Neural crest cell (in vitro differentiated cells): ENCODE measurements at places on chromosomes 6 and 20.
A peak's percentile ranks its signal among the peaks of the same experiment; 100 is the strongest.

DNA sequence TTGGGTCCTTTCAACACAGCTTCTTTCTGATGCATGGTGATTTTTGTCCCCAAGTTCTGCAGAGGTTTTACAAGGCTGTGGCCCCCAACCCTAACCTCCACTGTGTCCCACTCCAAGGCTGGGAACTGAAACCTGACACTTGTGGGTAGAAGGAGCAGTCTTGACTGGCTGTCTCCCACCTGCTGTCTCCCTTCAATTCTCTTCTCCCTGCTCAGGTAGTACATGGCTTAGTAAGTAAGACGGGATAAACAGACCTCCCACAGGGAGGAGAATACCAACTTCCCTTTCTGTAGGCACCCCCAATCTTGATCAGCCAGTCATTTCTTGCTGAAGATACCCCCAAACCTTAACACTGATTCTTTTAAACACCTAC lies 25.0 kb downstream of the TGM6 start:
- H3K27ac ChIP-seq: peak overlapping the region; percentile 37
- DNase-seq: no peak
- no peaks in the 10 kb centered on the region for H3K36me3 ChIP-seq
- H3K4me3 ChIP-seq: no peak overlapping the region

GRCh38 chr6:105370351-105370750 lies 32.5 kb downstream of the PREP start:
- no peaks in the 10 kb centered on the region for H3K27me3 ChIP-seq
- H3K4me3 ChIP-seq: no peak overlapping the region
- DNase-seq: no peak
- peak overlapping the region; percentile 59 for H3K27ac ChIP-seq
- H3K4me1 ChIP-seq: peaks cover 21% of the 10 kb centered on the region

DNA sequence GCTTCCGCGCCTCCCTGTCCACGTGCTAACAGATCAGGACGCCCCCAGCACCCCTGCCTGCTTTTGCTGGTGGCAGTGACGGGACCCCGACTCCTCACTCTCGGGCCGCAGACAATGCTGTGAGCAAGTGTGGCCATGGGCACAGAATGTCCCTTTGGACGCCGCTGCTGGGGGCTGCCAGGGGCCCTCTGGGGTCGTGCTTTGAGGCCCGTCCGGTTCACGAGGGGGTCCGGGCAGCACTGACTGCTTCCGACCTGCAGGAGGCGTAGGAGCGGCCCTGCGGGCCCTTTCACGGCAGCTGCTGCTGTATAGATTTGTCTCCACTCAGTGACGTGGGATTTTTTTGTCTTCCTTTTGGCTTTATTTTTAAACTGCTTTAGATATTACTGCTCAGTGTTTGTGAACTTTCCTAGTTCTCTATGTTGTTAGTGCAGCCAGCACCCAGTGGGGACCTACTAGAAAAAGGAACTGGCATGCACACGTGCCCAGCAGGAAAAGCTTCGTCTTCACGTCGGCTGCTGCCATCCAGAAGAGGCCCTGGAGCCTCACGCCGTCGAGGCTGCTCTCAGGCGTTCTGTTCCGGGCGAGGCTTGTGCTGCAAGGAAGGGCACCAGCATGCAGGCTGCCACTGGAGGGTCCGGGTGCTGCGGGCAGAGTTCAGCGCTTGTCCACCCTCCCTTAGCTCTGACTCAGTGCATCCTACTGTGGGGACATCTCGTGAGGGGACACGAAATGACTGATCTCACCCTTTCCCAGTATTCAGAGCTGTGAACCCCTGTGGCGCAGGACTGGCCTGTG lies 21.7 kb downstream of the UCKL1 start:
- no peaks in the 10 kb centered on the region for H3K4me1 ChIP-seq
- DNase-seq: peak; percentile 36
- H3K27me3 ChIP-seq: no peaks in the 10 kb centered on the region
- H3K27ac ChIP-seq: peak overlapping the region; percentile 84

- no peaks in the 10 kb centered on the region for H3K36me3 ChIP-seq
- DNase-seq: no peak
- no peak overlapping the region for H3K4me3 ChIP-seq
- peak overlapping the region; percentile 76 for H3K27ac ChIP-seq
Measured at GRCh38 chr6:114194362-114195026, 148.3 kb downstream of the HS3ST5 start.

- peak overlapping the region; percentile 99 for H3K4me3 ChIP-seq
- H3K27me3 ChIP-seq: no peaks in the 10 kb centered on the region
- DNase-seq: no peak
- peaks cover 12% of the 10 kb centered on the region for H3K36me3 ChIP-seq
- H3K27ac ChIP-seq: peak overlapping the region; percentile 99
Measured at GRCh38 chr20:2507875-2508630, 662 bp downstream of the ZNF343 start.

- H3K27ac ChIP-seq: no peak overlapping the region
- H3K4me3 ChIP-seq: peak overlapping the region; percentile 79
- DNase-seq: no peak
- H3K4me1 ChIP-seq: peaks cover 27% of the 10 kb centered on the region
- peaks cover 47% of the 10 kb centered on the region for H3K27me3 ChIP-seq
Measured at GRCh38 chr20:38806855-38807655, 1.6 kb downstream of the PPP1R16B start.

DNA sequence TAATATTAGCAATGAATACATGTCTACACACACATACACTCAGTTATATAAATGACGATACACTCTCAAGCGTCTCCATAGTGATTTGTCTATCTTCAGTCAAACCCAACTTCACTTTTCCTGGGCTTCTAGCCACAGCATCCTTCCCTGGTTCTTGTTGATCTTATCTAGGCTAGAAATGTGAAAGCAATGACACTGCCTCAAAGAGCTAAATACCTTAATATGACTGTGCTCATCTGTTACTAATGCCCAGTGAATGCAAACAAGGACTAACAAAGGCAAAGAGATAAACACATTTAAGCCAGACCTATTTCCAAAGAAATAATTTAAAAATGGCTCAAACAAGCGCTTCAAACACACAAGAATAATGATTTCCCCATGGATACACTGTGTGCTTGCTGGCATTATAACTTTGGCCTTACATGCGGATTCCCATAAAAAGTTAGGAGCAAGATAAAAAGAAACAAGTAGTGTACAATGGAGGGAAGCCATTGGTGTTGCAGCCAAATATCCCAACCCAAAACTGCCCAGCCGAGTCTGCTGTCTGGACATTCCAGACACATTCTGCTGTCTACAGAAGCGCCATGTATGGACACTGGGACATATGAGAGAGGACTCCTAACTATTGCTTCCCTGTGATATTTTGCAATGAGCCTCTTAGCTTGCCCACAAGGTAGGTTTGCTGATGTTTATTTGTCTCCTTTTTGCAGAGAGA lies 19.5 kb upstream of the DAAM2 start:
- DNase-seq: no peak
- H3K4me1 ChIP-seq: peaks cover 19% of the 10 kb centered on the region
- H3K4me3 ChIP-seq: no peak overlapping the region

GRCh38 chr20:20366876-20367574 lies 879 bp upstream of the INSM1 start:
- H3K27ac ChIP-seq: no peak overlapping the region
- no peaks in the 10 kb centered on the region for H3K36me3 ChIP-seq
- peak; percentile 47 for DNase-seq
- peaks cover 83% of the 10 kb centered on the region for H3K27me3 ChIP-seq
- peak overlapping the region; percentile 88 for H3K4me3 ChIP-seq

GRCh38 chr6:158591810-158592209 lies 31.9 kb downstream of the TMEM181 start:
- no peak for DNase-seq
- no peak overlapping the region for H3K4me3 ChIP-seq
- H3K27ac ChIP-seq: no peak overlapping the region
- H3K36me3 ChIP-seq: peaks cover 12% of the 10 kb centered on the region
- H3K27me3 ChIP-seq: no peaks in the 10 kb centered on the region
- peaks cover 11% of the 10 kb centered on the region for H3K4me1 ChIP-seq

DNA sequence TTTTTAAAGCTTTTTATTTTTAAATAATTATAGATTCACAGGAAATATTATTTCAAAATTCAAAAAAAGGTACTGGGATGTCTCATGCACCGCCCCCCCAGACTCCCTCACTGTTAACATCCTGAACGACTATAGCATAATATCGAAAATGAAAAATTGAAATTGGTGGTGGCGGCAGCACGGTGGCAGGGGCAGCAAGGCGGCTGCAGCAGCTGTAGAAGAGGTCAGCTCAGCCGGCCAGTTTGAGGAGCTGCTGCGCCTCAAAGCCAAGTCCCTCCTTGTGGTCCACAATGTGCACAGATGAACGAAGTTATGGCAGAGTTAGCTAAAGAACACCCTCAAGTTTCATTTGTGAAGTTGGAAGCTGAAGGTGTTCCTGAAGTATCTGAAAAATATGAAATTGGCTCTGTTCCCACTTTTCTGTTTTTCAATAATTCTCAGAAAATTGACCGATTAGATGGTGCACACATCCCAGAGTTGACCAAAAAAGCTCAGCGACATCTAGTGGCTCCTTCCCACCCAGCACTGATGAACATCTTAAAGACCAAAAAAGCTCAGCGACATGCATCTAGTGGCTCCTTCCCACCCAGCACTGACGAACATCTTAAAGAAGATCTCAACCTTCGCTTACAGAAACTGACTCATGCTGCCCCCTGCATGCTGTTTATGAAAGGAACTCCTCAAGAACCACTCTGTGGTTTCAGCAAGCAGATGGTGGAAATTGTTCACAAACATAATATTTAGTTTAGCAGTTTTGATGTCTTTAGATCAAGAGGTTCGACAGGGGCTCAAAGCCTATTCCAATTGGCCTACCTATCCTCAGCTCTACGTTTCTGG lies 100.8 kb downstream of the FAM217A start:
- peaks cover 4% of the 10 kb centered on the region for H3K4me1 ChIP-seq
- no peaks in the 10 kb centered on the region for H3K27me3 ChIP-seq
- no peak for DNase-seq
- no peak overlapping the region for H3K4me3 ChIP-seq
- peaks cover 5% of the 10 kb centered on the region for H3K36me3 ChIP-seq

- H3K4me3 ChIP-seq: no peak overlapping the region
- H3K36me3 ChIP-seq: peaks cover 2% of the 10 kb centered on the region
- H3K4me1 ChIP-seq: no peaks in the 10 kb centered on the region
- DNase-seq: no peak
- H3K27ac ChIP-seq: no peak overlapping the region
- no peaks in the 10 kb centered on the region for H3K27me3 ChIP-seq
Measured at GRCh38 chr6:140908505-140908904, 1224.2 kb upstream of the GJE1 start.

GRCh38 chr20:44946271-44946852 lies 13.8 kb downstream of the TOMM34 start:
- no peak for DNase-seq
- no peaks in the 10 kb centered on the region for H3K27me3 ChIP-seq
- H3K36me3 ChIP-seq: peaks cover 11% of the 10 kb centered on the region
- no peak overlapping the region for H3K27ac ChIP-seq
- H3K4me3 ChIP-seq: no peak overlapping the region
- no peaks in the 10 kb centered on the region for H3K4me1 ChIP-seq

DNA sequence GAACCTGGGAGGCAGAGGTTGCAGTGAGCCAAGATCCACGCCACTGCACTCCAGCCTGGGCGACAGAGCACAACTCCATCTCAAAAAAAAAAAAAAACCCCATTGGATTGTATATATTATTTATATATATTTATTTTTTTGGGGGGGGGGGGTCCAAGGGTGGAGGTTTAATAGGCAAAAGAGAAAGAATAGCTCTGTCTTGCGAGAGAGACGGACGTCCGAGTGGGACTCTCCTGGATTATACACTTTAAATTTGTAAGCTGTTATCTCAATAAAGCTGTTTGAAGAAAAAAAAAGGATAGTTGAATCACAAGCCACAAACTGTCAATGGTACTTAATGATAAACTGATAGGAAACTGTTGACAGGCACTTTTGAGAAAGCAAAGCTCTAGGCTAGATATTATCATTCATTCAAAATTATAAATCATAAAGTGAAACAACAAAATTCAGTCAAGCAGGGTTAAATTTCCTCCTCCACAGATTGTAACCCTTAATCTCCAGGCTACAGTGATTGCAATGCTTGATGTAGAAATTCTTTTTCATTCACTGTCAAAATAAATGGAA lies 20.3 kb downstream of the EIF2S2 start:
- no peak for DNase-seq
- H3K4me1 ChIP-seq: no peaks in the 10 kb centered on the region
- H3K4me3 ChIP-seq: peak overlapping the region; percentile 27

DNA sequence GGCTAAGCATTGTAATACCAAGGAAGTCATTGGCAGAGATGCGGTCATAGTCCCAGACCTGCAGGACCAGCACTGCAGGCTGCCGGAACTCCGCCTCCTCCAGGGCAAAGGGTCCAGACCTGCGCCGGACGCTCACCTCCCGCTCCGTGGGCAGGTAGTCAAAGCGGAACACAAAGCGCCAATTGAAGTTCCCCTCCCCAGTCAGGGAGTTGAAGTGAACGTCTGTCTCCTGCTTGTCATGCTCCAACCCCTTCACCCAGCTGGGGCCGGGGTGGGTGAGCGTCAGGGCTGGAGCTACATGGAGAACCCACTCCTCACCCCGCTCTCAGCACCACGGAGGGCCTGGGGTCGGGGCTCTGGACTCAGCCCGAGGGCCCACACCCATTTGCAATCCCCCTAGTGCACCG lies 18.2 kb downstream of the ERGIC3 start:
- peaks cover 9% of the 10 kb centered on the region for H3K36me3 ChIP-seq
- DNase-seq: no peak
- H3K4me1 ChIP-seq: peaks cover 4% of the 10 kb centered on the region
- H3K4me3 ChIP-seq: no peak overlapping the region
- H3K27me3 ChIP-seq: no peaks in the 10 kb centered on the region

DNA sequence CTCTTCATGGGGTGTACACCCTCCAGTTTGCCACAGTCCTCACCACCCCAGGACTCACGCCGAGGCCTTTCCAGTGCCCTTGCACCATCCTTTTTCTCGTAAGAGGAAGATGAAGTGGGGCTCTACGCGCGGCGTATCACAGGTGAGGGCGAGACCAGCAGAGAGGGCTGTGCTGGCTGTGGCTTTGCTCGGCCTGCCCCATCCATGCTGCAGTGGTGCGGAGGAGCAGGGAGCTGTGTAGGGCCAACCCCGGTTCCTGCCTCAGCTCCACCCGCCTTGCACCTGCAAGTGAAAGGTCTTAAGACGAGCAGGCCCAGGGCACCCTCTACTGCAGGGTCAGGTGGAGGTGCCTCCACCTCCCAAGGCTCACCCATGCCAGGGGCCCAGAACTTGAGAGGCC lies 24.1 kb downstream of the RBCK1 start:
- DNase-seq: no peak
- H3K27ac ChIP-seq: no peak overlapping the region
- H3K27me3 ChIP-seq: peaks cover 4% of the 10 kb centered on the region
- H3K36me3 ChIP-seq: peaks cover 4% of the 10 kb centered on the region
- H3K4me1 ChIP-seq: peaks cover 12% of the 10 kb centered on the region

GRCh38 chr6:42551217-42551616 lies 12.6 kb upstream of the UBR2 start:
- peaks cover 2% of the 10 kb centered on the region for H3K36me3 ChIP-seq
- no peak overlapping the region for H3K4me3 ChIP-seq
- no peak overlapping the region for H3K27ac ChIP-seq
- peaks cover 17% of the 10 kb centered on the region for H3K4me1 ChIP-seq
- DNase-seq: no peak
- H3K27me3 ChIP-seq: no peaks in the 10 kb centered on the region
